ENCODE measurements at places on chromosomes 6 and 20.

- DNase-seq, result no peak
Measured at GRCh38 chr20:45826381-45827019, 612 bp downstream of the TNNC2 start.

DNA sequence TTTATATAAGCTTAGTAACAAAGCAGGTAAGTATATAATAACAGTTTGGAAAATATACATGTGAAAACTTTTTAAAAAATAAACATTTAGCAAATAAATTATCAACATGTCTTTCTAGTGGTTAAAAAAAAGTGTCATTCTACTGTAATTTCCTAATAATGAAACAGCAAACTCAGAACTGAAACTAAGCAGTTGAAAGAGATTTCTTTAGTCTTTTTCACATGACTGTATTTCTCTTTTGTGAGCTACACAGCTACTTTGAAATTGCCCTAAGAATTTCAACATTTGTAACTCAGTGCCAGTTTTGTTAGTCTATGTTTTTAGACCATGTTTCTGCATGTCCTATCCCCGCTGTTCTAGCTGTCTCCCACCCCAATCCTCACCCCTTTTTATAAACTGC, 28.4 kb upstream of the SDHAF4 start:
- no peak for DNase-seq

DNA sequence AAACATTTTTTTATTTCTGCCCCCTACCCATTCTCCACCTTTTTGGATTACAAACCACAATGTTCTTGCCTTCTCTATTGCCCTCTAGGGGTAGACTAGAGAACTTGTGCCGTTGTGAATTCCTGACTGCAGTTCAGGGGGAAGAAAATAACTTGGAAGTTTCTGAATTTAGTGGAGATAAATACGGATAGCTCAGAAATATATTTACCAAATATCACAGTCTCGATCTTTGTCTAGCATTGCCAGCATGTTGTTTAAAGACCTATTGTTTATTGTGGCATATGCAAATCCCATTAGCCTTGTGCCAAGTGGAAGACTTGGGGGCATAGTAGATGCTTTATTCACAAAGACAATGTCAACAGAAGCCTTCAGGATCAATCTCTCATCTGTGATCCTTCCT, 154.1 kb upstream of the MMS22L start:
- no peak for DNase-seq

GRCh38 chr6:157542414-157543160, 161.6 kb downstream of the ZDHHC14 start:
- no peak for DNase-seq

DNA sequence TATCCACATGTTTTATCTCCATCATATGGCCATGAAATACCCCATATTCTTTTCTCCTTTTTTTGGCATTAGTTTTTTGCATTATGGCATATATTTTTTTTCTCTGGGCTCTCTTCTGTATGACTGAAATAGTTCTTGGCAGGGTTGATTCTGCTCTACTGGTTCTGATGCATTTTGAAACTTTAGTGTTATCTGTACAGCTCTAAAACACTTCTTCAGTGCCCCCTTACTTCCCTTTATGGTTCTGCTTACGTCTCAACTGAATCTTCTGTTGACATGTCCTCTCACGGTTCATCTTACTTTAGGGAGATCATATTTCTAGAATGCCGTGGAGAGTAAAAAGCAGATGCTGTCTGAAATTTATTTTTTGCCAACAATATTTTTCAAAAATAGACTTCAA, 23.2 kb upstream of the TXNDC5 start:
- DNase-seq, result no peak

- no peak for DNase-seq
Measured at GRCh38 chr20:33993576-33994221, at the start of gene RALY. Gene RALY (plus strand): TSS chr20:33993911. CDS start chr20:34072075, 78,164 bp downstream.

DNA sequence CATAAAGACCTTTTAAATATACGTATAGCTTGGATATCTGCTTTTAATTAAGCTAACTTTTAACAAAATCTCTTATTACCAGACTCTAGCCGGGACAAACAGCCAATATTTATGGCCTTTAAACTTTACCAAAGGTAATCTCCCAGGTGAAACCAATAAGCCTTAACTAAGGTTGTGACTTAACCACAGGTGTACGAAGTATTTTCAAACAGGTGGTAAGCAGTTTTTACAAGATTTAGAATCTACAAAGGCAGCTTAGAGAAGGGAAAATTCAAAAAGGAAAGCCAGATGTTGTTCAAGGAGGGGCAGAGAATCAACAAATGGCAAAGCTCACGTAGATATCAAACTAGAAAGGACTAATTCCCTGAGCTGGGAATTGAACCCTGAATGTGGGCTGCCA, 15.8 kb downstream of the WFDC2 start:
- DNase-seq, result no peak

GRCh38 chr6:110532431-110532830, 56.0 kb upstream of the SLC22A16 start:
- no peak for DNase-seq

DNA sequence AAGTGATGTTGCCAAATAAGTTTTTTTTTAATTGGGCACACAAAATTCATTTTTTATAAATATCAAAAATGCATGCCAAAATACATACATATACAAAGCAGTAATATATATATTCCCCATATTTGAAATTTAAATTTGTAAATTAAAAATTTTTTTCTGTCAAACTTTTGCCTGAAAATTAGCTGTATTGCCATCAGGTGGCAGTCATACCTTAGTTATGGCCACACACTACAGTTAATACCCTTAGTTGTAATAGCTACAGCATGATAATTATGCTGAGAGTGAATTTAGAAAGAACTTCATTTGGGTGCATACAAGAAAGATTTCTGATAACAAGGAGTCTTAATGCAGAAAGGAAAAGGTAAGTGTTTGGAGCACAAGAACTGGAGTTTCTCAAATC, 46.2 kb upstream of the SDHAF4 start:
- no peak for DNase-seq

- no peak for DNase-seq
Measured at GRCh38 chr20:4885877-4886276, 115.4 kb downstream of the SLC23A2 start.

- peak; percentile 46 for DNase-seq
Measured at GRCh38 chr20:23235173-23236027, 115.2 kb upstream of the NXT1 start.

GRCh38 chr6:146543940-146544615, 445 bp downstream of the RAB32 start:
- peak; percentile 41 for DNase-seq

GRCh38 chr6:97459986-97460385, 177.0 kb upstream of the MMS22L start:
- DNase-seq, result no peak

DNA sequence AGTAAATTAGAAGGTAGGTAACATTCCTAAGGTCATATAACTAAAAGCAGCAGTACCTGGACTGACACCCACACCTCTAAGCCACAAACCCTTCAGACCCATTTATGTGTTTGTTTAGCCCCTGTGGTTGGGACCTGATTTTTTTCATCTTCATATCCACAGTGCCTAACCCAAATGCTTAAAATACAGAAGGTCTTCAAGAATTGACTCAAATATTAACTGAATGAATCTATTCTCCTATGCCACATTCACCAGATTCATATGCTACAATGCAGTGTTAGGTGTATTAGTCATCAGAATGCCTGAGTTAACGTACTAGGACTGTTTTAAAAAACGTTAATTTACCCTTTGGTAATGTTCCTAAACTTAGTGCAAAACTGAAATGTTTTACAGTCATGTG, 124.8 kb downstream of the AHI1 start:
- DNase-seq, result no peak

GRCh38 chr20:25148181-25148981, 47.1 kb upstream of the ENTPD6 start:
- peak; percentile 42 for DNase-seq

GRCh38 chr20:45578231-45578630, 853 bp downstream of the WFDC8 start:
- no peak for DNase-seq

DNA sequence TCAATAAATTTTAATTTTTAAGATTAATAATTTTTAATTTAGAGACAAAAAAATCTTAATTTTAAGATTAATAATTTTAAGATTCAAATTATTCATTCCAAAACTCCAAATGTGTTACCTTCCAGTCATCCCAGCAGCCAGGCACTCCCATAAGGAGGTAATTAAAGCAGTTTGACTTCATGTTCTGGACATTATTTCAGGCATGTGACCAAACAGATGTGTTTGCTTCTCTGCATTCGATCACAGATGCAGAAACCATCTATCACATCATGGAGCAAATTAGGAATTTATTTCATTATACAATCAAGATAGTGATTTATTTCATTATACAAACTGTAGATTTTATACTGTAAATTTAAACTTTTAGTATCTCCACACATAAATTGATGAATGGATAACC, 150.3 kb downstream of the AKAP7 start:
- no peak for DNase-seq

DNA sequence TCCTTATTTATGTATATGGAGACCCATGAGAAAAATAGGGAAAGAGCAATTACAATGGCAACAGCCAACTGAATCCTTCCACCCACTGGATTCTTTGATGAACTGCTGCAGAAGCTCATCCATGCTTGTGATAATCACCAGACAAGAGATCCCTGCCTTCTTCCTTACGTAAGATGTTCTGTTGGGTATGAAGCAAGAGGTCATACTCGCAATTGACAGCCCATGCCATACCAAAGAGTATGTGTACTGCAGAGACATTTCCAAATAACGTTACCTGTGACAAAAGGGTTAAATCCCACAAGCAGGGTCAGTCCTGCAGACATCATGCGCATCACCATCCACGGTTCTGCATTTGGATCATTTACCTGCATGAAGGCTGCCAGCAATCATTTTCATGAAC, 27.8 kb downstream of the ELOVL5 start:
- no peak for DNase-seq

DNA sequence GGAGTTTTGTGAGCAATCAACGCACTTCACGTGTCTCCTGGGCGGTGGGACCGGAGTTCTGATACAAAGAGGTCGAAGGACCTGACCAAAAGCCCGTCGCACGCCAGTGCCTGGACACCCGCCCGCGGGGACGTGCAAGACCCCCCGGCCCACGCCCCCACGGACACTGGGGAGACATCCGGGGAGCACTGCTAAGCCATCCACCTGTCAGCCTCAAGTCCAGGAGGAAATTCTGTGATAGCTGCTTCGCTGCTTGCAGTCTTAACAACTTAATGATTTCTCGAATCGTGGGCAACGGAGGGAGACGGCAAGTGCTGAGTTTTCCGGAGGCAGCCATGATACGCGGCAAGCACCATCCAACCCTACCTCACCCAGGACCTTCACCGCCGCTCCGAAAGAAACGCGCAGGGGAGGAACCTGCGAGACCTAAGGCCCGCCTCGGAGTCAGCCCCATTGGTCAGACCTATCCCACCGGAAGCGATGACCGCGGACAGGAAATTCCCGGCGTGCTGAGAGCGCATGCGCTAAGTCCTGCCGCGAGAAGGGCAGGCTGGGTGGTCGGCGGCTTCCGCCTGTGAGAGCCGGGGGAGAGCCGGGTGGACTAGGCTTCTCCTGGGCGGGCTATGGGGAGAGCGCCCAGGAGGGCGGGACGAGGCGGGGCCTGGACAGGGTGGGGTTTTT, at the start of gene TFB1M:
Gene TFB1M, minus strand, starts transcription at position 393 of the 681 bp plus-strand sequence. Its CDS starts 56 bp downstream, at position 337.
- peak; percentile 98 for DNase-seq

DNA sequence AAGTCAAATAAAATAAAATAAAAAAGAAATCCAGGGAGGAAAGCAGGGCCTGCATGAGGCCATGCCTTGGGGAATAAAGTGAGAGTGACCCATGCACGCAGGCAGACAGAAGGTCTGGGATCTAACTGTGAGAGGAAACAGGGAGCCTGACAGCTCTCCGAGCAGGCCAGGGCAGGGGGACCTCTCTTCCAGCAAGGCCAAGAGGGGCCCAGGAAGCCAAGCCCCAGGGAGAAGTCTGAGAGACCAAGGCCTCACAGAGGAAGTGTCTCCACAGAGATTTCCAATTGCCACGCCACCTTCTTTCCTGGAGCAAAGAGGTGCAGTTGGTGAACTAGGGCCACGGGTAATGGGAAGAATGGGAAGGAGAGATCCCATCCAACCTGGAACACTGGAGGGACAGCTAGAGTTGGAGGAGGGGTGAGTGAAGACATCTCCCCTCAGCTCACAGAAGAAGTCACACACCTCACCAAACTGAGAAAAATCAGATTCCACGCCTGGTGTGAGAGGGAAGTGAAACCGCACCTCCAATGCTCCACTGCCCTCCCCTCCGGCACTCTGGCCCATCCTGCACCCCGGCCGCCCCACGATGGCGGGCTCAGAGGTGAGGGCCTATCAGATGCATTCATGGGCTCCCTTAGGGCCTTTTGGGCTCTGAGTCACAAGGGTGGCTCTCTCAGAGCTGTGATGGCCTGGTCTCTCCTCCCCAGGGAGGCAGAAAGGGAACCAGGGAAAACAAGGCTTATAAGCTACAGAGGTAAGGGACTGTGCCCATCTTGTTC, 25.1 kb upstream of the TAF8 start:
- DNase-seq, result no peak

DNA sequence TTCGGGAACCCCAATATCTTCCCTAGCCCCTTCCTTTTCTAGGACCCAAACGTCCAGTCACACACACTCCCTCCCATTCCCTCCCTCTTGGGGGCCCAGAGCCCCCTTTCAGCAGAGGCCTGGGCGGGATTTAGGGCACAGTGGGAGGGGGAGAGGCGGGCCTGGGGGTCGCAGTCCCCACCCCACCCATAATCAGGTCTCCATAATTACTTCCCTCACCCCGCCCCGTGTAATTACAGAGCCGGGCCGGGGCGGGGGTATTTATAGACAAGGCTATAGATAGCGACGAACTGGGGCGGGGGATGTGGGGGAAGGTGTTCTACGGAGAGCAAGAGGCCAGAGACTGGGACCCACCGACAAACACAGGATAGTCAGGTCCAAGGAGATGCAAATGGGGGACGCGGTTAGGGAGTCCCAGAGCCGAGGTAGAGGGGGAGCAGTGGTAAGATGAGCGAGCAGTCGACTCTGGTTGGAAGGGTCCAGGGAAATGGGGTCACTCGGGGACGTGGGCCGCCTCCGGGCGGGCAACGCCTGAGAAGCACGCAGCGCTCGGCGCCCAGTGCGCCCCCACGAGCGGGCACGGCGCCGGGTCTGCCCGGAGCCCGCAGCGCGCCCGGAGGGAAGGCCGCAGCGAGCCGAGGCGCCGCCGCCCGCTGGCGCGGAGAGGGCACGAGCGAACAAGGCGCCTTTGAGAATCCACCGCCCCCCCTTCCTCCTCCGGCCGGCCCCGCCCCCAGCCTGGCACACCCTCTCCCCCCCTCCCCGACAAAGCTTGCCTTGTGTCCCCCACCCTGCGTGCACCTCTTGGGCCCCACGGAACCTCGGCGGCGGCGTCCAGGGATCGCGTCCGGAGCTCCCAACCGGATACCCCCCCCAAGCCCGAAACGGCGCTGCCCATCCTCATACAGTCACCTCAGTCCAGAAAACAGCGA, 670 bp upstream of the COL11A2 start:
- DNase-seq, result no peak

GRCh38 chr6:106170030-106170791, 84.1 kb downstream of the PRDM1 start:
- DNase-seq, result no peak

DNA sequence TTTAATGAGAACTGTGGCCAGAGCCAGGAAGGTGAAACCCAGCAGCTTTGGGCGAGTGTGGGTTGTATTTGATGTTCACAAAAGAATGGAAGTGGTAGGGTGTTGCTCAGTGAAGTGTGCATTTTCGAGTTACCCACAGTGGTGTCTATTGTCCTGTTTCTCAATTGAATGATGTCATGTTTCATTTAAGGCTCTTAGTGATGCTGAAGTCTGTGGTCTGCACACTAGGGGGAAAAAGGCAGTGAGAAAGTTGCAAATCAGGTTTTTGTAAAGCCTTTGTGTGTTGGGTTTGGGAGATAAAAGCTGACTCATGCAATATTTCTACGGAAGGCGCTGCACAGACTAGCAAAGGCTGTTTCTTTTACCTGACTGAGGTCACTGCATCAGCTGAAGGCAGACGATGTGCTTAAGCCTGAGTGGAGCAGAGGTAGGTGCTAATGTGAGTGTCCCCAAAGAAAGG, 121.1 kb downstream of the PLEKHG1 start:
- peak; percentile 78 for DNase-seq
